ENCODE measurements at places on chromosomes 7 and 10.

- no peak for DNase-seq
Observed at GRCh38 chr10:26391701-26392695, 46.1 kb upstream of the APBB1IP start.

- no peak for DNase-seq
Observed at GRCh38 chr7:24779283-24779655, 22.0 kb upstream of the GSDME start.

- no peak for DNase-seq
Observed at GRCh38 chr7:127383123-127383835, 9.2 kb downstream of the ZNF800 start.

DNA sequence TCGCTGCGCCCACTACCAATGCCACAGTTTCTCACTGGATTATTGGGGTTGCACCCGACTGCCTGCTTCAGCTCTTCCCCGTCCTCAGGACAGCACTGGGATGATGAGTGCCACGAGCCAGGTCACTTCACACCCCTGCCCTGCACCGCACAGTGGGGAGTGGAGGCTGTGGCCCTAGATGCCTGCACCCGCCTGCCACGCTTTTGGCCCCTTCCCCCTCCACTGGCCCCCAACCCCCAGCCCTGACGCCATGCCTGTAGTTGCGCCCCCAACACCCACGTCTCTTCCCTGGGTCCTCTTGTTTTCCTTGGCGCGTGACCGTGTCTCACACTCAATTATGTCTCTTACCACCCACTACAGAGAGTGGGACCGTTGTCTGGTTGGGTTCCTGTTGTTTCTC is 134.3 kb downstream of the VIPR2 start:
- DNase-seq, result no peak

DNA sequence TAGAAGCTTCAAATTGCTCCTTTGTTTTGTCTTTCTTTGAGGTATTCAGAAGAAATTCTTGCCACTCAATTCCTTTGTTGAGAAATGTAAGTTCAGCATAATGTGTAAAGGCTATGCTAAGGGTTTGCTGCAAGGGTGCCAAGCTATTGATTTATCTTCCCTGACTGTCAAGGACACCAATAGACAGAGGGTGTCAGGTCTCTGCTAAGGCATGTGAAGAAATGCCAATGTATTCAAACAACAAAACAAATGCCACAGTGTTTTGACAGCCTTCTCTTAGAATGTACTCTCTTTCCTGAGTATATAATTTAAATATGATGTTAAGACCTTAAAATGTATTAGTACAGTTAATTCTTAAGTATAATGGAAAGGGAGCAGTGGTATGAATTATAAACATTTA is 62.4 kb downstream of the LRGUK start:
- no peak for DNase-seq

- no peak for DNase-seq
Observed at GRCh38 chr10:7487528-7487927, 76.7 kb upstream of the SFMBT2 start.

- DNase-seq, result no peak
Observed at GRCh38 chr7:91999631-92000565, 59.2 kb downstream of the AKAP9 start.

GRCh38 chr7:84985073-84985784 is 201.6 kb downstream of the SEMA3D start:
- DNase-seq, result no peak
